Vagina (tissue), 2 donors: ENCODE measurements at places on chromosomes 6 and 20.

DNA sequence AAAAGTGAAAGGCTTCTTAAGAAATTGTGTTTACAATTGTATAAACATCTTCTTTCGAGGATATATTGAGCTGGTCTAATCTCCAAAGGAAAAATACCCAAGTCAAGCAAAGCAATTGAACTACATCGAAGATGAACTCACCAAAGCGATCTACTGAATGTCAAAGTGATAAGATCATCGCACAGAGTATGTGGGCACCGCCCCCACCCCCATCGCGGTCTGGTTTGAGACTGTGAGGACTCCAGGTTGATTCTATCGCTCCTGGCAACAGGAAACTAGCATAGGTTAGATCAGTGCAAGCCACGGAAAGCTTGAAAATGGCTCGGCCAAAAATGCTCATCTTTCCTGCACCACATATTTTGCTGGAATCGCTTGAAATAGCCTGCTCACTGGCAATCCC lies 133.2 kb upstream of the RPS6KA2 start:
- DNase-seq = no peak

DNA sequence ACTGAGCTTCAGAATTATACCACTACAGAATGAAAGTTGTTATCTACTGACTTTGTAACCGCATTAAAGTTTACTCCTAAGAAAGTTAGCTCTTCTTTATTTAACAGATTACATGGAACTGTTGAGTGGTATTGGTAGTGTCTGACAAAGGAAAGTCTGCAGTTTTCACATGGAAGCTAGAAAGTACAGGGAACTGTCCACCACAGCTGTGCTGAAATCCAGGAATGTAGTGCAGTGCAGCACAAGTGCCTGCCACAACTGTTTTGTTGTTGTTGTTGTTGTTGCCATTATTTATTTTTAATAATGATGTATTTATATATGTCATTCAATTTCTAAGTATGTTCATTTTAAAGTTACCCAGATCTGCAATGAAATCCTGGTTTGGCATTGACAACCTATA lies 464.9 kb downstream of the TBC1D32 start:
- no peak for DNase-seq

DNA sequence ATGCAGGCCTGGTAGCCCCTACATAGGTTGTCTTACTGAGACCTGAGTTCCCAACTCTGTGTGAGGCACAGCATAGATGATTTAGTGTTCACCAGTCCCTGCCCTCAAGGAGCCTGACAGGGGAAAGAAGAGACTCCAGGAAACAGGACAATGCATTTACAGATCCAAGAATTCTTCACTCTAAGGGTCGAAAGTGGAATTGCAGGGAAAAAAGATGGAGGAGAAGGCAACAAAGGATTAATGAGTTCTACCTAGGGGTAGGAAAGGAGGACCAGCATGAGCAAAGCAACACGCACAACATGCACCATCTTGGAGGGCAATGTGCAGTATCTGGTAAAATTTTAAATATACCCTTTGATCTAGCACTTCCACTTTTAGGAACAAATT lies 5.9 kb downstream of the SPAG4 start:
- no peak for DNase-seq

DNA sequence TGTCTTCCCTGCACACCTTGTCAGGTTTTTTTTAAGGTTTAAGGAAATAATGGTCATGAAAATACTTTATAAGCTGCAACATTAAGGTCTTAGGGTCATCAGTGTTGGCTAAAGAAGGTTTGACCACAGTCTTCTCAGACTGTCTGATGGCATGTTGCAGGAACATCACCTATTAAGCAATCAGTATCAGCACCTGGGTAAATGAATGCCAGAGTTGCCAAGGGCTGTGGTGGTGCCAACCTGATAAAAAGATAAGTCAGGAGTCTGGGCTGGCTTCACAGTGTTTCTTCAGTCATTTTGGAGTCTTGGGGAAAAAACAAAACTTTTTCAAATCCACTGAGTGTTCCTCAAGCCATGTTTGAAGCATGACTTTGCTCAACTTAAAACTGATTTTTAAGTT lies 61.5 kb upstream of the VSTM2L start:
- DNase-seq = no peak

DNA sequence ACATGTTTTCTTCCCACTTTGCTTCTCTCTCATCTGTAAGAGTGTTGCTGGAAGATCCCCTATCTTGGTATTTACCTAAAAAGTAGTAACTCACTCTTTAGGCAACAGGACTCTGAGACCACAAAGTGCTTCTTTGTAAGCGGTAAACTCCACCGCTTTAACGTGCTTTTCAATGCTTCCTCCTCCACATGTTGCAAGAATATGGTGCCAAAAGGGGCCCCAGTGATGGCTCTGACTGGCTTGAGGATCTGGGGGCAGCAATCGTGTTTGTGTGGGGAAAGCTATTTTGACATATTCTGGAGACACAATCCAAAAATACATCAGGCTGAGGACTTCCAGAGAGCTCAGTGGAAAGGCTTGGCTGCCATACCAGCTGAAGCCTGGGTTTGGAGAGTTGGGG lies 12.4 kb upstream of the CPNE5 start:
- DNase-seq = no peak

- peak; percentile 86 for DNase-seq
These were observed 81.2 kb downstream of the THBS2 start for GRCh38 chr6:169172456-169172855.

GRCh38 chr20:51220293-51220706 lies 197.4 kb upstream of the KCNG1 start:
- DNase-seq = no peak

DNA sequence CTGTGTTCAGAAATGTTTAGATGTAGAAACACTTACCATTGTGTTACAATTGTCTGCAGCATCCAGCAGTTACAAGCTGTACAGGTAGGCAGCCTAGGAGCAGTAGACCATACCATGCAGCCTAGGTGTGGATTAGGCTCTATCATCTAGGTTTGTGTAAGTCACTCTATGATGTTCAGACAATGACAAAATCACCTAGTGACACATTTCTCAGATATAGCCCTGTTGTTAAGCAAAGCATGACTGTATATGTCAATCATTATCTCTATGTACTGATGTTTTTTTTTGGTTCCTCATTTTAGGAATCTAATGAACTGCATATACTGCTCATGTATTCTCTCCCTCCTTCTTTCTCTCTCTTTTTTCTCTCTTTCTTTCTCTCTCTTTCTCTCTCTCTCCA lies 22.2 kb downstream of the CST8 start:
- no peak for DNase-seq

GRCh38 chr6:156779206-156780094 lies 2.3 kb downstream of the ARID1B start:
- no peak for DNase-seq

GRCh38 chr20:35284992-35285805 lies 627 bp upstream of the EIF6 start:
- DNase-seq = no peak

DNA sequence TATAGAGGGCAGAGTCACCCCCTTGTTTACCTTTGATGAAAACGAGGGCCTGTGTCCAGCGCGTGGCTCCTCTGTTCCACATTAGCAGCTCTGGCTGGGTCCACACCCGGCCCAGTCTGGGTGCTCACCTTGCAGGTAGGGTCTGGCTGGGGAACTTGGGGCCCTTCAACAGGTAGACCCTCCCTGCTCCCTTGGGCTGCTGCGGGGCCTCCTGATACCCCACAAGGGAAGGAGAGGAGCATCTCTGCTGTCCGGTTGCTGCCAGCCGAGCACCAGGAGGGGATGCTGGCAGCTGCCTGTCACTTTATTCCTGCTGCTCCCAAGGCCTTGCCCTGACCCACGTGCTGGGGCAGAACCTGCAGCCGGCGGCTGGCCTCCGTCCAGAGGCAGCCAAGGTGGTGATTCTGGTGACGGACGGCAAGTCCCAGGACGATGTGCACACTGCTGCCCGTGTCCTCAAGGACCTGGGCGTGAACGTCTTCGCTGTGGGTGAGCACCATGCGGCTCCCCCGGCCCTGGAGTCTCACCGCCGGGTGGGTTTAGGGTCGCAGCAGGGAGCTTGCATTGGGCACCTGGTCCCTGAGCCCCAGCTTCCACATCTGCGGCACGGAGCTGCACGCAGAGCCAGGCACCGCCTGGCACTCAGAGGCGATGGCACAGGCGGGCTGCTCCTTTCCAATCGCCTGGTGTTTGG lies 15.4 kb downstream of the COL20A1 start:
- DNase-seq = no peak

- DNase-seq = no peak
These were observed 272.5 kb downstream of the DHX35 start for GRCh38 chr20:39234520-39235095.

DNA sequence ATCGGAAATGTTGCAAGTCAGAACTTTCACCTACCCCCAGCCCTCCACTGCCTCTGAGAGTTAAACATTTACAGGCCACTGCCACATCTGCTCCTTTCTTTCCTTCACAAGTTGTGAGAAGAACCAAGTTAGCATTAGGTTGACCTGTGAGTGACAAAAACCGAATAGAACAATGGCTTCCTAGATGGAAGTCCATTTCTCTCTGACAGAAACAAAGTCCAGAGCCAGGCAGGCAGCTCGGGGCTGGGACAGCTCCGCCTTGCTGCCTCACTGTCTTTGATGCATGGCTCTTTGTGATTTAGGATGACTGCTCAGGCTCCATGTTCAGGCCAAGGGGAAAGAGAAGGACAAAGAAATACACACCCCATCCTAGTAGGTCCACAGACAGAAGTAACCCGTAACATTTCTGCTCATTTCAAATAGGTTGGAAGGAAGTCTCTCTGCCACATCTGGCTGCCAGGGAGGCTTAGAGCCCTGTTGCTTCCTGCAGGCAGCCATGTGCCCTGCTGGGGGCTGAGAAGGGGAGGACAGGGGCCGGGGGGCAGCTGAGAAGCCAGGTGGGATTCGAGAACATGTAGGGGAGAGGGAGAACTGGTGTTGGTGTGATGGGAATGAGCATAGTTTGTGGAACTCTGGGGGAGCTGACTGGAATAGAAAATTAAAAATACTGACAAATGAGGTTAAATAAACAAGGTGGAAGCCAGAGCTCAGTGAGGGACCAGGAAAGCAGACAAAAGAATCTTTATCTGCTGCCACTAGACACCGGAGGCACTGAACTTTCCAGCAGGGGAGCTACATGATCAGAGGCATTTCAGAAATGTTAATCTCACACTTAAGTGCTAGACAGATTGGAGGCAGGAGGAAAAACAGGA lies 19.5 kb upstream of the IER3 start:
- DNase-seq = no peak

GRCh38 chr6:3773678-3774298 lies 22.3 kb upstream of the PXDC1 start:
- no peak for DNase-seq

DNA sequence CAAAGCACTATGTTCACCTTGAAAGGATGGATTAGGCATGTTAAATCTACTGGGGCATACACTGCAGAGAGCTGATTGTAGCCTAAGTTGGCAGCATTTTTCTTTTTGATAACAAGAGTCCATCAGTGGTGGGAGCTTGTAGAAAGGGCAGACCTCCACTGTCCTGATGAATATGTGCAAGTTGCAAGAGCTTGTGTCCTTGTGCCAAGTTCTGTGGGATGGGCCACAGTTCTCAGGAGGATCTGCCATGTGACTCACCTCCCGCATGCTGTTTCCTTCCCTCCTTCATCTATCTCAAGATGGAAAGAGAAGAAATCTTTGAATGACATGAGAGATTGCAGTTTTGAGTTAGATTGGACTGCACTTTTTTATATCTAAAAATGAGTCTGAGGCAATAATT lies 58.3 kb upstream of the GGTLC1 start:
- no peak for DNase-seq

DNA sequence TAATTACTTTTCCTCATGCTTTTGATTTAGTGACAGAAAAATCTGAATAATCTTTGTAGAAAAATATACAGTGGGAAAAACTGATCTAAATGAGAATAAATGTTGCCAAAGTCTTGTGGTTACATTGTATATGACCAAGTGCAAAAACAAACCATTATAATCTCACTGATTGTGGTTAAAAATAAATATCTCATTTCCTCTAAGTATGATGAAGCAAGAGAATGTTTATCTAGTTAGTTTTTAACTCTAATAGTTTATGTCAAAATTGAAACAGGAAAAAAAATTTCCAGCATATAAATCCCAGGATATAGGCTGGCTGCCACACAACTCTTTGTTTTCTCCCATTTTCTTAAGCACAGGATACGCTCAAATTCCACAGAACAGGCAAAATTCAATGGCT lies 392.7 kb upstream of the ID4 start:
- DNase-seq = no peak

DNA sequence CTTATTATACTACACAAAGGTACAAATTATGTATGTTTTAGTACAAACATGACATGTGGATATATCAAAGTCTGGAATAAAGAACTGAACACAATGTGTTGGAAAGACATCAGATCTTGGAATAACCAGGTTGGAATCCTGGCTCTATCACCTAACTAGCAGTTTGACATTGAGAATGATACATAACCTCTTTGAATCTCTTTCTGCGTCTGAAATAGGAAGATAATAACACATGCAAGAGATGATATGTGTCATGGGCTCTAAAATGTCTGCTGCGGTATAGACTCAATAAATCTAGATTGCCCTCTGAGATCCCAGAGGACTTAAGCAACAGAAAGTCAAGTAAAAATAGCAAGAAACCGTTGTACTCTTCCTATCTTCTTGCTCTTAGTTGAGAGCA lies 66.8 kb upstream of the CCN2 start:
- DNase-seq = no peak

DNA sequence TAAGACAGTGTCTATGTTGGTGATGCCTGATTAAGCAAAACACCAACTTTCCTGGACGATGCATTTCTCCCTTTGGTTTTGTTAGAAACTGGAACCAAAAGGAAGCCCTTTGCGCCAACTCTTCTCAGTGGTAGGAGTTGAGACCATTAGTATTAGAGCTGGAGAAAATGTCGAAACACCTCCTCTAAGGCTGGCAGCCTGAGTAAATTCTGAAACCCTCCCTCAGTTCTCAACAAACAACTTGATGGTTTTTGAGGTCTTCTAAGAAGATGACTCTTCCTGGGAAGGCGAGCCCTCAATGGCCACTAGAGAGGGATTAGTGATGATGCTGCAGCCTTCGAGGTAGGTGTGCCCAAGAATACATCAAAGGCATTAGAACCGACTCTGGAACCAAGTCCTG lies 78.4 kb upstream of the CCN6 start:
- no peak for DNase-seq
